Fibroblast of skin of right quadriceps (primary cell): ENCODE measurements at places on chromosomes 11 and 22.

DNA sequence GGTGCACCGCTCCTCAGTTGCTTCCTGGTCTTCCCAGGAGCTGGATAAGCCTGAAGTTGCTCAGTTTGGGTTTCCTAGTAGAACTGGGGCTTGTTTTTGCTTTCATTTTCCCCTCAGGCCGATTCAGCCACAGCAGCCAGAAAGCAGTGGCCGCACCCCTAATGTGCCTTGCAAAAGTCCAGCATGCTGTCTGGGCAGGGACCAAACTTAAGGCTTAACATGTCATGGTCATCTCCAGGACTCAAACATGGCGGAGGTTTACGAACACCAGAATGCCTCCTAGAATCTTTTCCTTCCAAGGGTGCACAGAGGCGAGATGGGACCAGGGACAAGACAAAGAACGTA, 2.5 kb downstream of the GNG3 start:
- no peak for DNase-seq

DNA sequence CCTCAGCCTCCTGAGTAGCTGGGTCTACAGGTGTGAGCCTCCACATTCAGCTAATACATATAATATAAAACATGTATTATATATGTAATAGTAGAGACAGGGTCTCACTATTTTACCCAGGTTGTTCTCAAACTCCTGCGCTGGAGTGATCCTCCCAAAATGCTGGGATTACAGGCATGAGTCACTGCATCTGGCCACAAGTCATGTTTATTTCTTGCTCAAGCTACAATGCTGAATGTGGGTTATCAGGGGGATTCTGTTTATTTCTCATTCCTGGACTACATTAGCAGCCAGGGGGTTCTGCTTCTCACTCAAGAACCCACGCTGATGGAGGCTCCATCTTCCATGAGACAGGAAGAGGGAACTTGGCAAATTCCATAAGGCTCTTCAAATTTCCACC, 24.8 kb downstream of the FOLR3 start:
- no peak for DNase-seq

GRCh38 chr11:78212586-78213371, 24.1 kb downstream of the USP35 start:
- peak; percentile 46 for DNase-seq

- DNase-seq: no peak
Observed at GRCh38 chr22:22865311-22866072, 22.1 kb upstream of the IGLL5 start.
